ENCODE measurements at places on chromosomes 1 and 21. TPM values are rescaled to one million over a fixed set of nuclear protein-coding genes. Genes with fewer than 3 reads are reported as not detected.

Gene ZNF593OS
- not detected for total RNA-seq

Gene LCE6A
- total RNA-seq: not detected

Gene UBASH3A
- total RNA-seq: 2.9 TPM

Gene WNT3A
- total RNA-seq: 1.0 TPM

Gene TNN
- total RNA-seq: 0.15 TPM

Gene MTMR11
- total RNA-seq: 5.9 TPM

Gene SAMD11
- 3.3 TPM for total RNA-seq

Gene TRIM45
- total RNA-seq: 1.9 TPM

Gene TPRG1L
- total RNA-seq: 44.7 TPM

Gene TPTE
- not detected for total RNA-seq

Gene FAAH
- total RNA-seq: 50.8 TPM

Gene LEPR
- 17.2 TPM for total RNA-seq

Gene LY9
- total RNA-seq: 1.5 TPM

Gene MAP3K21
- 11.9 TPM for total RNA-seq

Gene RGS13
- total RNA-seq: not detected

Gene HSD11B1
- 12.3 TPM for total RNA-seq

Gene CKS1B
- total RNA-seq: 9.9 TPM

Gene KRTAP11-1
- not detected for total RNA-seq

Gene FMO5
- 105 TPM for total RNA-seq

Gene ADGRL2
- 125 TPM for total RNA-seq

Gene TMOD4
- 0.88 TPM for total RNA-seq

Gene LIN9
- 1.00 TPM for total RNA-seq

Gene TCEA3
- 141 TPM for total RNA-seq

Gene PLD5
- total RNA-seq: 1.2 TPM

Gene HES5
- total RNA-seq: not detected

Gene LHX4
- 1.0 TPM for total RNA-seq

Gene SERPINC1
- 1.5 TPM for total RNA-seq

Gene EXTL1
- total RNA-seq: not detected

Gene CYP4A22
- total RNA-seq: 3.1 TPM

Gene E2F2
- total RNA-seq: 1.1 TPM
